Transverse colon (tissue), 4 donors: ENCODE measurements at places on chromosomes 1 and 21. TPM values are rescaled to one million over a fixed set of nuclear protein-coding genes. Genes with fewer than 3 reads are reported as not detected.

DNA sequence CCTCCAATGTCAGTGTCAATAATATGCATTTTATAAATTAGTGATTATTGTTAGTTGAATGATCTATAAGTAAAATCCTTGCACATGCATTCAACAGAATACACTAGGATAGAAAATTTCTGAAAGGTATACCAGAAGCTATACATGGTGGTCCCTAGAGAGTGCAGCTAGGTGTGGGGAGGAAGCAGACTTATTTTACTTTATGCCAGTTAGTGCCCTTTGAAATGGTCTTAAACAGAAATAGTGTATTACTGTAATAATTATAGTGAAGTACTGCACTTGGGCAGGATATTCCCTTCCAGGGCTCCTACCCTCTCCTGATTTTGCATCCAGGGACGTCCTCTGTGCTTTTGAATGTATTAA lies 23.2 kb upstream of the WDR26 start:
- no peak for DNase-seq

GRCh38 chr21:22890656-22891055 lies 1892.4 kb downstream of the NCAM2 start:
- no peak for DNase-seq

The CR1L gene
- not detected for total RNA-seq

The LENEP gene
- total RNA-seq = not detected

DNA sequence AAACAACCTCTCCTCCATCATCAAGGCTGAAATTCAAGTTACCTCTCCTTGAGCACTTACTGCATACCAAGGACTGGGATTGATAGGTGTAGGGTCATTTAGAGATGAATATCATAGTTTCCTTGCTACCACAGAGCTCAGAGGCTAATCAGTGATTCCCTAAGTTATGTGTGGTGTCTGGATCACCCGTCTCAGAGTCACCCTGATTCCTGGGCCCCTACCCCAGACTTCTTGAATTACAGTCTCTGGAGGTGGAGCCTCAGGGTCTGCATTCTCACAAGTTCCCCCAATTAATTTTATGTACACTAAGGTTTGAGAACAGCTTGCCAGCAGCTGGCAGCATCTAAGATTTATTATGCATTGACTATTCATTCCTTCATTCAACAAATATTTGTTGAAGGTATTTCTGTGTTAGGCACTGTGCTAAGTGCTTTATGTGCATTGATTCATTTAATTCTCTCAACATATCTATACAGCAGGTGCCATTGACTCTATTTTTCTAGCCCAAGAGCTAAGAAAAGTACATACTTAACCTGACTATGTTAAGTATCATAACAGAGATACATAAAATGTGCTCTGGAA lies 182.9 kb upstream of the FGGY start:
- DNase-seq = no peak

DNA sequence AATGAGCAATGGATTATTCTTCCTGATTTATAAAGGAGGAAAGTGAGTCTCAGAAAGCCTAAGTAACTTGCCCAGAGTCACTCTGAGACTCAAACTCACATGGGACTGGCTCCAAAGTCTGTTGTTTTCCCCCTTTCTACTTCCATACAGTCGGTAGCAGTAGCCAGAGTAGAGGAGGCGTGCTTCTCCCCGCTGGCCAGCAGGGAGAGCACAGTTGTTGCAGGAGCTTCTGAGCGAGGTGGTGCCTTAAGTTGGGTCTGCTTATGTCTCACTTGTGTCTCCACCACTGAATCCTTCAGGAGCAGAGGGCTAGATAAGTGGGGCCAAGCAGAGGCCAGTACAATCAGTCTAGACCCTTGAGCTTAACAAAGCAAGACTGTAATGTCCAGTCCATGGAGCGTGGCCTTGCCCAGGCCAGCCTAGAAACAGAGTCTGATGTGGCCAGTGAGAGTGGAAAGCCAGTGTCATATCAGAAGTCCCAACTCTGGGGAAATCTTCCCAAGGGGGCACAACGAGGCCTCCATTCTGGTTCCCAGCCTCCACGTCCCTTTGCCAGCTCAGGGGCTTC lies 181.9 kb downstream of the ZSCAN20 start:
- DNase-seq = no peak

DNA sequence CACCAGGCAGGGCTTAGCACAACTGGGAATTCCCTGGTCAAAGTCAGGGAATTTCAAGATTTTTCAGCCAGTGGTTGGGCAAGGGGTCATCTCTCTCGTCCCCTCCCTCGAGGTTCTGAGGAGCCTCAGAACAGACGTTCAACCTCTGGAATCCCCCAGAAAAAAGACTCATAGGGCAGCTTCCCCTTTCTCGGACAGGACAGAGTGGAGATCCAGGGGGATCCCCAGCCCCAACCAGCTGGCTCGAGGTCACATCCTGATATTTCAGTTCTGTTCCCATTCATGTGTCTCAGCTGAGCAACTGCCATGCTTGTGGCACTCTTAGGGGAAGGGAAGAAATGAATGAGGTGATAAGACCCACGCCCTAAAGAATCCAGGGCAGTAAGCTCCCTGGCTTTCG lies 4.9 kb upstream of the LAD1 start:
- DNase-seq = no peak

The LCE1E gene
- total RNA-seq = not detected

- DNase-seq = no peak
Measured at GRCh38 chr1:245116131-245116530, 38.7 kb upstream of the KIF26B start.

- no peak for DNase-seq
Measured at GRCh38 chr1:110305900-110306420, 33.2 kb upstream of the RBM15 start.

The GUCA2B gene
- 223 TPM for total RNA-seq

DNA sequence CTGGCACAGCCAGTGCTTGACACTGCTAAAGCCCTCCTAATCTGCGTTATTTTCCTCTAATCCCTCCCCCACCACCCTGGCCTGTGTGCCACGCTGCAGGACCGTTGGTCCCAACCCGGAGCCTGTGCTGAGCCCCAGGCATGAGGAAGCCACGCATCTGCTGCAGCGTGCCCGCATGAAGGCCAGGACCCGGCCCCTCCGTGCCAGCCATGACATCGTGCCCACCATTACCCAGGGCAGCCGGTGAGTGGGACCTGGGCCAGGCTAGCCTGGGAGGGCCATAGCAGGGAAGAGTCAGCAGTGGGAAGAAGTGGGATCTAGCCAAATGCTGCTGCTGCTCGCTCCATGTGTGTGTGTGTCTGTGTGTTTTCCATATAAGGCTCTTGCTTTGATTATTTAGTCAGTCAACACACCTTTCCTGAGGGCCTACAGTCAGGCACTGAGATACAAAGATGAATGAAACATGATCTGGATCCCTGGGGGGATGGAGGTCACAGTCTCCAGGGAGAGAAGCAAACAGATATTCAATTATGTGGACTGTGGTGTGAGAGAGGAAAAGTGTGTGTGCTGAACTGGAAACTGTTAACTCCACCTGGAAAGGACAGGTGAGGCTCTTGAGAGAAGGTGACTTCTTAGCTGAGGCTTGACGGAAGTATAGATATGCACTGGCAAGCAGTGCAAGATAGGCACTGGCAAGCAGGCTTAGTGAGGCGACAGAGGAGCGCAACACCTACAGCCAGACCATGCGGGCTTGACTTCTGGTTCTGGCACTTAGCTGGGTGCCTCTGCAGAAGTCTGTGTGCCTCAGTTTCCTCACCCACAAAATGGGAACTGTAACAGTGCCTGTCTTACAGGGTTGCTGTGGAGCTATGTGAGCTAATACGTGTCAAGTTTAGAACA lies 15.9 kb downstream of the KIAA1614 start:
- no peak for DNase-seq
